ENCODE measurements at places on chromosomes 3 and 15.

DNA sequence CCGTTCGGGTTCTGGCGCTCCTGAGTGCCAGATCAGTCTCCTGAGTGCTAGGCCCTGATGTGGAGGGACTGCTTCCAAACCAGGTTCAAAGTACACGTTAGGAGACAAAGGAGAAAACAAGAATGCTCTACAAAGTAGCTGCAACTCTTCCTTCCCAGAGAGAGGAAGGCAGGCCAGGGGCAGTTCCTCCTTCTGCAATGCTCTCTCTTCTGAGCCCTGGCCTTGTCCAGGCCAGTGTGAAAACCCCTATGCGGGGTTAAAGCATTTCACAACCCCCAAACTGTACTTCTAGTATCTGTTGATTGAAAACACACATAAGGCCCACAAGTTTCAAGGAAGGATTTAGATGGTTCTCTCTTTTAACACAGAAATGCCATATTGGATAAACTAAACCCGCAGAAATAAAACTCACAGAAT lies 9.7 kb upstream of the CALML4 start:
- no peak for DNase-seq

DNA sequence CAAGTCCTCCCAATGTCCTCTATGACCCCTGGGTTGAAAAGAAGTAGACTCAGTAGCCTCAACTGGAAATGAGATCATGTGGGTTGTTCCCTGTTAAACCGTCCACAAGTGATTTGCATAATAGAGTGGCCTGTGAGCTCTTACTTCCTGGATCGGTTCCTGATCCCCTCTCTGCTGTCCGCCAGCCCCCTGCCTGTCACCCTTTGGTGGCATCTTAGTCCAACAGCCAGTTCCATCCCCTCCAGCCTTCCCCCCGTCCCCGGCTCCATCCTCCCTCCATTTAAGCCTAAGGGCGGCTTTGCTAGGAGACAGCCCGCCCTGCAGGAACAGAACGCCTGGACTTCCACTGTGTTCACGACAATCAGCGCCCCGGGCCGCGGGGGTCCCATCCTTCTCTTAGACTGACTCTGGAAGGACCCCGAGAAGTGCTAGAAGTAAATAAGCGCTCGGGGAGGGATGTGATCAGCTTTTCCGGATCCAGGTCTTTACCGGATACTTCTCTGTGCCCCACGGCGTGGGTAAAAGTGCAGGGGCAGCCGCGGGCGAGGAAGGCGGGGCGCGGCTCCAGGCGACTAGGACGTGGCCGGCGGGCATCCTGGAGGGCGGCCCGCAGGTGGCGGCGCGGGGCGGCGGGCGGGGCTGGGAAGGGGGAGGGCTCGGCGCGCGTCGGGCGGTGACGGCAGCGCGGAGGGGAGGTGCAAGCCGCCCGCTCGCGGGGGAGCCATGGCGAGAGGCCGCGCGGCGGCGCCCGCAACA lies 51.2 kb upstream of the ULK4 start:
- DNase-seq: no peak

DNA sequence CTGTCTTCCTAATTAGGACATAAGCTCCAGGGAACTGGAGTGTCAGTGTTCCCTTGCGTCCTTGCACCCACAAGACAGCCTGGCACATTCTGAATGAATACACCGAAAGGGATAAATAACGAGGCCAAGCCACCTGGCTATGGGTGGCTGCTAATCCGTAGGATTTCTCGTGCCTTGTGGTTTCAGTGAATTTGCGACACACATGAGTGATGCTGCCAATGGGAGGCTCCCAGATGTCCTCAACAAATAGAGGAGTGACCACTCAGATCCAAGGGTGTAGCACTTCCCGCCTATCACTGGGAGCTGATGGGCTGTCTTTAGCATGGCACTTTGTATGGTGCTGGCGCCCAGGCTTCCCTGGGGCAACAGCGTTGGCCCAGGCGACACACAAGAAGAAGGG lies 43.4 kb downstream of the APBA2 start:
- no peak for DNase-seq

GRCh38 chr15:40925863-40926658 lies 3.1 kb upstream of the DLL4 start:
- no peak for DNase-seq

GRCh38 chr15:76340803-76341365 lies 4.3 kb downstream of the ISL2 start:
- no peak for DNase-seq

DNA sequence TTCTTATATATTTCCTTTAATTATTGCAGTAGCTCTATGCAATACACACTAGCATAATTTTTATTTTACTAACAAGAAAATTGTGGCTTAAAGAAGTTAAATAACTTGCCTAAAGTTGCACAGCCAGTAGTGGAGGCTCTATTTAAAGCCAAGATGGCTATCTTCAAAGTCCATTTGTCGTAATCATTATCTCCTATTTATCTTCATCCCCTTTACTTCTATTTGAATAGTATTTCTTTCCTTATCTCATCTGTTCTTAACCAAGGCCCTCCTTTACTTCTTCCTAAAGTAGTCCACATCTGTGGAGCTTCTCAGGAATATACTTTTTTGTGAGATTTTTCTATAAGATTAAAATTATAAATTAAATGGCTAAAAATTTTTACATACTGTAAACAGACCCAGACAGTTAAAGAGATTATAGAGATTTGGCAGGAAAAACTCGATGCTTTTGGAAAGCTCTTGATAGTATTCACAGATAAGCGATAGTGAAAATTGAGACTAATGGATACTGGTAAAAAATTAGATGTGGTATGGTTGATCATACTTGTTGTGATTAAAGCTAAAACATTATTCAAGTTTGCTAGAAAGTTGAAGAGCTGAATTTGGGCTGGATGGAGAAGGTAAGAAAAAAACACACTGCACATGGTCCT lies 129.2 kb downstream of the ZNF609 start:
- DNase-seq: no peak

GRCh38 chr15:74384566-74384880 lies 17.1 kb upstream of the CYP11A1 start:
- no peak for DNase-seq

- no peak for DNase-seq
Measured at GRCh38 chr3:14718539-14718938, 43.6 kb downstream of the C3orf20 start.

DNA sequence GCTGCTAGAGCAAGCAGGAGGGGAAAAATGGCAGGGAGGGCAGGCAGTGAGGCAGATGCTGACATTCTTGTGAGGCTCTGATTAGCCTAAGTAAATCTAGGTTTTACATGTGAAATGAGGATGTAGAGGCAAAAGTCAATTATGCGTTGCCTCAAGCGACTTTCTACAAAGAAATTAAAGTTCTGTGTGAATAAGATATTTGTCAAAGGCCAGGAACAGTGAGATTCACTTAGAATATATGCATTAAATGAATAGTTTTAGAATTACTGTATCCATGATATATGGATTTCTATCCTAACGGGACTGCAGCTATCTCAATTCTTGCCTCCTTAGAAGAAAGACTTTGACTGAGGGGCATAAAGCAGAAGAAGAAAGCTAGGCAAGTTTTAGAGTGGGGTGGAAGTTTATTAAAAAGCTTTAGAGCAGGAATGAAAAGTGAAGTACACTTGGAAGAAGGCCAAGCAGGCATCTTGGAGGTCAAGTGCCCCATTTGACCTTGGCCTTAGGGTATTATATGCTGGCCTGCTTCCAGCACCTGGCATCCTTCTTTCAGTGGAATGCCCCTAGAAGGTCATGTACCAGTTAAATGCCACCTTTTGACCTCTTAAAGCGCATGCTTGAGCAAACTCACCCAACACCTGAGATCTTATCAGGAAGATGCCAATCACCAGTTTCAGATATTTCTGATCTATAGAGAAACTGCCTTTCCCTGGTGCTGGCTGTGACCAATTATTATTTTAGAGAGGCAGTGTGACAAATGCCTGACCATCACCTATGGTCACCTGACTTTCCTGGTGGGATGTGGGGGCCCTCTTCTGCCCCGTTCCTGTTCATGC lies 38.2 kb downstream of the OSTN start:
- DNase-seq: no peak

- DNase-seq: no peak
Measured at GRCh38 chr15:48084759-48085590, 35.8 kb upstream of the SLC24A5 start.

GRCh38 chr3:181358060-181358459 lies 353.7 kb upstream of the SOX2 start:
- no peak for DNase-seq

DNA sequence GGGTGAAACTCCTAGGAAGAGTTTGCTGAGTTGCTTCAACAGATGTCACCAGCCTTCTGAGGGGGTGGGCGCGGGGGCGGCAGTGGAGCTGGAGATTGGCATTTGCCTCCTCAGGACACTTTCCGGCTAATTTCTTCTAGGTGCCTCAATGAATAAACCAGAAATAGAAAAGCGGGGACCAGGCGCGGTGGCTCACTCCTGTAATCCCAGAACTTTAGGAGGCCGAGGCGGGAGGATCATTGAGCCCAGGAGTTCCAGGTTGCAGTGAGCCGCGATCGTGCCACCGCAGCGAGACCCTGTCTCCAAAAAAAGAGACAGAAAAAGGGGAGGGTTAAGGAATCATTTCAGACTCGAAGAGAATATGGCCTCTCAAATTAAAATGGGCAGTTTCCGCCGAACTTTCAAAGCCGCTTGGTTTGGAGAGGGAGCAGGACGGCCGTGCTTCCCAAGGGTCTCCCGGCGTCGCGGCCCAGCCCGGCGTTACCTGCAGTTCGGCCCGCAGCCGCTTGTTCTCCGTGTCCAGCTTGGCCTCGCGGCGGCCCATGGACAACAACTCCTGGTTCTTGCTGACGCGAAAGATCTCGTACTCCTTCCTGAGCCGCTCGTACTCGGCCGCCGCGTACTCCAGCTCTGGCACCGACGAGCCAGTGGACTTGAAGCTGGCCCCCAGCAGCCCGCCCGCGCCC lies 587 bp downstream of the NPHP3 start:
- DNase-seq: peak; percentile 10

DNA sequence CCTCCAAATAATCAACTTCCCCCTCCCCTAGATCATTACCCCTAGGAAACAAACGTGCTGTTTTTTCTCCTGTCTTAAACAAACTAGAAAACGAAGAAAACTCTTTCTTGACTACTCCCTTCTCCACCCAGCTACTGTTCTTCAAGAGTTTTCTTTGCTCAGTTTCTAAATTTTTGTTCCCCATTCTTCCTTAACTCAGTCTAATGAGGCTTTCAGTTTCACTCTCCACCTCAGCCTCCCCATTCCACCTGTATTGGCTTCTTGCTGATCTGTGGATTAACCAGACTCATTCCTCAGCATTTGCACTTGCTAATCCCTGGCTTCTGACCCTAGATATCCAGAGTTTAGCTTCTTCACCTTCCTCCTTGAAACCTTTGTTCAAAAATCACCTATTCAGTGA lies 26.8 kb downstream of the SERPINI1 start:
- no peak for DNase-seq

GRCh38 chr3:151183265-151183671 lies 19.7 kb downstream of the GPR171 start:
- DNase-seq: no peak

DNA sequence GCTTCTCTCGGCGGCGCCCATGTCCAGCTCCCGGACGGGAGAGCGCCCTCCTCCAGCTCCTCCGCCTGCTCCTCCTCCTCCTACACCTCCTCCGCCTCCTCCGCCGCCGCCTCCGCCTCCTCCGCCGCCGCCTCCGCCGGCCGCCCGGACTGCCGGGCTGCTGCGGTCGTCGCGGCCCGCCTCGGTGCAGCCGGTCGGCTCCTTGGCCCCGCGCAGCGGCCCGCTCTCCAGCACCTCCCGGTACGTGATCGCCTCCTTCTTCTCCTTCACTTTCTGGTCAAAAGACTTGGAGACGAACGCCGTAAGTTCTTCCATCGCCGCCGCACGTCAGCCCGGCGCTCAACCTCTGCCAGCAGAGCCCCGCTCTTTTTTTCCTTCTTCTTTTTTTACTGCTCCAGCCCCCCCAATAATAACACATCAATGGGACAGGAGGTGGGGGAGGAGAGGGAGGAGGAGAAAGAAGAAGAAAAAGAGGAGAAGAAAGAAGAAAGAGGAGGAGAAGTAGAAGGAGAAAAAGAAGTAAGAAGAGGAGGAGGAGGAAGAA lies 438 bp downstream of the SHOX2 start:
- DNase-seq: no peak

DNA sequence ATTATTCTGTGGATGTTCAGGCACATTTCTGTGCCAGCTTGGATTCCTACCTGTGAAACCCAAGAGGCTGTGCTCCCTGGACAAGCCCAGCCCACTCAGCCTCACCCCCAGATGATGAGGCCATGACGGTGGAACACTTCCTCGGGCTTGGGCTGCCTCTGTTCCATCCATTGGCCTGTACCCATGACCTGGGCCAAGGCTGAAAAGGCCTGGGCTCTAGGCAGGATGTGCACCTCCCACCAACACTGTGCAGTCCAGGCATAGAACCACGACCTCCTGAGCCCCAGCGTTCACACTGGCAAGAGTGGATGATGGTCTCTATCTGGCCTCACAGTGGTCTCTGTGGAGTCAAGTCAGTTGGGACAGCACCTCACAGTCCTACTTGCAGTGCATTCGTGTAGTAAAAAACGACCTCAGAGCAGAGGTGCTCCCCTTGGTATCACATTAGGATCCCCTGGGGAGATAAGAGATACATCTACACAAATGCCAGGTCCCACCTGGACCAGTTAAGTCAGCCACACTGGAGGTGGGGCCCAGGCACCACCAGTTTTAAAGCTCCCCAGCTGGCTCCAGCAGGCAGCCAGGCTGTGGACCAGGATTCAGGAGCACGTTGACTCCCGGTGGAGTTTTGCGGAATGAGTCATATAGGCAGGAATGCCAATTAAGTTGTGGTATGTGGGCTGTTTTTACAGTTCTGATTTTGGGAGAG lies 39.0 kb upstream of the IGF1R start:
- peak; percentile 5 for DNase-seq

GRCh38 chr3:13115576-13115910 lies 42.3 kb upstream of the IQSEC1 start:
- DNase-seq: no peak

GRCh38 chr3:191350396-191351090 lies 20.2 kb upstream of the UTS2B start:
- DNase-seq: no peak

DNA sequence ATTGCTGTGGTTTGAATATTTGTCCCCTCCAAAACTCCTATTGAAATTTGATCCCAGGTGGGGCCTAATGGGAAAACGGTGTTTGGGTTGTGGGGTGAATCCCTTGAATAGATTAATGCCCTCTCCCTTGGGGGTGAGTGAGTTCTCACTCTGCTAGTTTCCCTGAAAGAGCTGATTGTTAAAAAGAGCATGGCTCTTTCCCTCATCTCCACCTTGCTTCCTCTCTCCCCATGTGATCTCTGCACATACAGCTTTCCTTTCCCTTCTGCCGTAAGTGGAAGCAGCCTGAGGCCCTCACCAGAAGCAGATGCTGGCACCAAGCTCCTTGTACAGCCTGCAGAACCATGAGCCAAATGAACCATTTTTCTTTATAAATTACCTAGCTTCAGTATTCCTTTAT lies 394.9 kb upstream of the WNT5A start:
- DNase-seq: no peak

GRCh38 chr3:49616491-49616941 lies 57.6 kb upstream of the APEH start:
- DNase-seq: peak; percentile 18

DNA sequence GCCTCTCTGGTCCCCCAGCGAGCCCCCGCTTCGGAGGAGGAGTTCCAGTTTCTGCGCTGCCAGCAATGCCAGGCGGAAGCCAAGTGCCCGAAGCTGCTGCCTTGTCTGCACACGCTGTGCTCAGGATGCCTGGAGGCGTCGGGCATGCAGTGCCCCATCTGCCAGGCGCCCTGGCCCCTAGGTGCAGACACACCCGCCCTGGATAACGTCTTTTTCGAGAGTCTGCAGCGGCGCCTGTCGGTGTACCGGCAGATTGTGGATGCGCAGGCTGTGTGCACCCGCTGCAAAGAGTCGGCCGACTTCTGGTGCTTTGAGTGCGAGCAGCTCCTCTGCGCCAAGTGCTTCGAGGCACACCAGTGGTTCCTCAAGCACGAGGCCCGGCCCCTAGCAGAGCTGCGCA lies 3.5 kb downstream of the PML start:
- no peak for DNase-seq

GRCh38 chr3:31373681-31374080 lies 159.0 kb upstream of the STT3B start:
- DNase-seq: no peak
